ENCODE measurements at places on chromosomes 13 and 19.

DNA sequence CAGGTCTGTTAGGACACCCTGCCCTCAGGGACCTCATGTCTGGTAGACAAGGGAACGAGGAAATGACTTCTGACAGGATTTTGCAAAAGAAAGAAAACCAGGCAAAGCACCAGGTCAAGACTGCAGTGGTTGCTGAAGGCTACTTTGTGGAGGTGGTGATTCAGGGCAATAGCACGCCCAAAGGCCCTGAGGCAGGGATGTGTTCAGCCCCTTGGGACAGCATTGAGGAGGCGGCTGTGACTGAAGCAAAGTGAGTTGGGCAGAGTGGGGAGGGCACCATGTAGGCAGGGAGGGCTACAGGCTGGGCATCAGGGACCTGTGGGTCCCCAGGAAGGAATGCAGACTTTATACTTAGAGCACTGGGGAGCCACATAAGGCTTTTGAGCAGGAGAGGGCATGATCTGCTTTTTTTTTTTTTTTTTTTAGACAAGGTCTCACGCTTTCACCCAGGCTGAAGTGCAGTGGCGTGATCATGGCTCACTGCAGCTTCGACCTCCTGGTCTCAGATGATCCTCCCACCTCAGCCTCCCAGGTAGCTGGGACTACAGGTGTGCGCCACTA is 10.8 kb upstream of the HOMER3 start:
- no peak for DNase-seq

DNA sequence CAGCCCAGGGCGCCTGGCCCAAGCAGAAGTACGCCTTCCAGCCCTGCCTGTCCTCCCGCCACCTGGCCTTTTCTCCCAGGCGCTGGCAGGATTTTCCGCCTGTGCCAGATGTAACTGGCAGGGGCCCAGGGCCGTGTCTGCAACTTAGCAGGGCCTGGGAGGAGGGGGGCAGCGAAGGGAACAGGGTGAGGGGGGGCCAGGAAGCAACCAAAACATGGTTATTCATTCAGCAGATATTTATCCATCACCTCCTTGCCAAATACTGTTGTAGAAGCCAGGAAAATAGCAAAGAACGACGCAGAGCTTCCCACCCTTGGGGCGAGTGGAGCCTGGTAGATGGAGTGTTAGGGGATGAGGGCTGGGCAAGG is 5.6 kb downstream of the TLE6 start:
- DNase-seq, result peak; percentile 61

GRCh38 chr13:92838786-92839185 is 387.8 kb upstream of the GPC6 start:
- no peak for DNase-seq

- no peak for DNase-seq
Measured at GRCh38 chr19:14611051-14611450, 28.2 kb downstream of the CLEC17A start.

DNA sequence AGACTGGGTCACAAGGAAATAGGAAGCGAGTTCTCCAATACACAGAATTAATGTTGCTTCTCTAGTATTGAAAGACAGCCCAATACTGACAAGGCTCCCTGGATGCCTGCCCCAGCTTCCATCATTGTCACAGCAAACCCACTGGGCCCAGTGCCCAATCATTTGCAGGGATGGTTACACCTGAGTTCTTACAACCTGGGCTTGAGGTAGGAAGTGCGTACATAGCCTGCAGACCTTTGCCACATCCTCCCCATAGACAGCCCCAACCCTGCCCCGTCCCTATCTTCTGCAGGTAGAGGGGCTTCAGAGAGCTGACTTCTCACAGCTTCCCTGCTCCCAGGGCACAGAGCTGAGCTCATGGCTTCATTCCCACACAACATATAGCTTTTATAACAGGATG is 108.1 kb upstream of the UBL3 start:
- no peak for DNase-seq

- DNase-seq, result peak; percentile 53
Measured at GRCh38 chr13:94859278-94859691, 146.9 kb upstream of the SOX21 start.

DNA sequence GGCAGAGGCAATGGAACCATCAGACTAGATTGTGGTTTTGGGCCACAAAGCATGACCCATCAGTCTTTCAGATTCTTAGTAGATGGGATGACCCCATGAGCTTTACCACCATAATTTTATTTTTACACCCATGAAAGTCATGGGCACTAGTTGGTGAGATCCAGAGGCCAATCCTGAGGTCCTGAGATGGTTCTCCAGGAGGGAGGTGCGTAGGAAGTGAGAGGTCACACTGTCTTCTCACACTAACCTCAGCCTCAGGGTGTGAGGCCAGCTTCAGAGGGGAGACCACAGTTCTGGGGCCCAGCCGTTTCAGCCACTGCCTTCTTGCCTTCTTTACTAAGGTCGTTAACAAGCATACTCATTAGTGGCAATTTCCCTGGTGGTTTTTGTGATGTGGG is 106.4 kb downstream of the AKAP11 start:
- DNase-seq, result no peak

DNA sequence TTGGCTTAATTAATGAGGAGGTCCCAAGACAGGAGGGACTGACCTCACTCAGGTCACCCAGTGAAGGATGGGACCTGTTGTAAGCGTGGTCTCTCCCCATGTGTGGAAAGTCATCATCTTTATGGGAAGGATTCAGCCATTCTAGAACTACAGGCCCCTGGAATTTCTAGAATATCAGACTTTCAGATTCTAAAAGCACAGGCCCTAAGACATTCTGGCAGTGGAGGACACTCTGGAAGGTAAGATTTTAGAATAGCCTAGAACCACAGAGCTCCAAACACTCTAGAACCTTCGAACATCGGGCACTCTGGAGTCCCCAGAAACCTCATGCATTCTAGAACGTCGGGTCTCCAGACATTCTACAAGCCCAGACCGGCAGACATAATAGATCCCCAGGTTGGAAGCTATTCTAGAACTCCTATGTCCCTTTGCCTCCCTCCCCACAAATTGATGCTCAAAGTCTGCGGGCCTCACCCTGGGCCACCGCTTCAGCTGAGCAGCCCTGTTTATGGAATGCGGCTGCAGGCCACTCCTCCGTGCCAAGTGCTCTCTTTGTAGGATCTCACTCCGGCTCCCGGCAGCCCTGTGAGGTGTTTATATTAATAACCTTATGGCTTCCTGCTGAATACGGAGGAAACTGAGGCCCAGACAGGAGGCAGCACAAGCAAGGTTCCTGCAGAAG is 1.9 kb upstream of the KLK15 start:
- no peak for DNase-seq

GRCh38 chr19:3075605-3076431 is 13.5 kb upstream of the TLE5 start:
- DNase-seq, result peak; percentile 79

DNA sequence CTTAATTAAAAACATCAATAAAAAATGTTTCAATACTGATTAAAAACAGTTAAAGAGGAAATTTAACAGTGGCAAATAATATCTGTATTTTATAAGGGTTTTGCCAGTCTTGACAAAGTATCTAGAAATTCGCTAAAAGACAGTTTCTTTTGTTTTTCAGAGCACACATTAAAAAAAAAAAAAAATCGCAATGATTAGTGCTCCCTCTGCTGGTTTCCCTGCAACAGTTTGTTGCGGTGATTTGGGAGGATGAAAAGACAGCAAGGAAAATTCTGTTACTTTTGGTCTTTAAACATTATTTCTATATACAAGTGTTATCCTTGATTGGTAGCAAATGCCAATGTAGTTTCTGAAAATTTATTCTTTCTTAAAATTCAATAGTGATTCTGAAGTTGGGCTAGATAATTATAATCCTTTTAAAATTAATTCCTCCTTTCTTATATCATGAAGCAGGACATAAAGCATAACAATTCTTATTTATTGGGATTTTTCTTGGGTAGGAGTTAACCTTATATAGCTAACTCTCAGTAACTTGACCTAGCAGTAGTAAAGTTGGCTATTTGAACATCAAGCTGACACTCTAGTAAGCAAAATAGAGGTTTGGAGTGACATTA is 23.1 kb upstream of the SPRY2 start:
- DNase-seq, result no peak

GRCh38 chr13:21759463-21759862 is 88.6 kb downstream of the FGF9 start:
- no peak for DNase-seq

DNA sequence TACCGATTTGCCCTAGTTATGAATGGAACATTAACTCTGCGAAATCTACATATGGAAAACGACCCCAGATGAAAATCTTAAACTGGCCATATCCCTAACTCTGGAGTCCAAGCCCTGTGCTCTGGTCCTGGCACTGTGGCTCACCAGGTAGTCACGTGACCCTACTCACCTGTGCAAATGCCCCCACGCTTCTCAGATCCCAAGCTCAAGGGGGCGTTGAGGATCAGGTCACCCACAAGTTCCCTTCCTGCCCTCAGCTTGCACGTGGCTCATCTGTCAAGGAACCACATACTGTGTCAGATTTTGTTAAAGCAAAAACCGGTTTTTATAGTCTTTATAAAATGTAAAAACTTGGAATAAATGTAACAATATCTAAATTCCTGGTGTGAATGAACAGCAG is 324.0 kb downstream of the SHISA2 start:
- no peak for DNase-seq

GRCh38 chr13:23231241-23231640 is 50.5 kb downstream of the SGCG start:
- DNase-seq, result no peak

GRCh38 chr19:34149873-34150272 is 22.4 kb upstream of the LSM14A start:
- DNase-seq, result no peak

DNA sequence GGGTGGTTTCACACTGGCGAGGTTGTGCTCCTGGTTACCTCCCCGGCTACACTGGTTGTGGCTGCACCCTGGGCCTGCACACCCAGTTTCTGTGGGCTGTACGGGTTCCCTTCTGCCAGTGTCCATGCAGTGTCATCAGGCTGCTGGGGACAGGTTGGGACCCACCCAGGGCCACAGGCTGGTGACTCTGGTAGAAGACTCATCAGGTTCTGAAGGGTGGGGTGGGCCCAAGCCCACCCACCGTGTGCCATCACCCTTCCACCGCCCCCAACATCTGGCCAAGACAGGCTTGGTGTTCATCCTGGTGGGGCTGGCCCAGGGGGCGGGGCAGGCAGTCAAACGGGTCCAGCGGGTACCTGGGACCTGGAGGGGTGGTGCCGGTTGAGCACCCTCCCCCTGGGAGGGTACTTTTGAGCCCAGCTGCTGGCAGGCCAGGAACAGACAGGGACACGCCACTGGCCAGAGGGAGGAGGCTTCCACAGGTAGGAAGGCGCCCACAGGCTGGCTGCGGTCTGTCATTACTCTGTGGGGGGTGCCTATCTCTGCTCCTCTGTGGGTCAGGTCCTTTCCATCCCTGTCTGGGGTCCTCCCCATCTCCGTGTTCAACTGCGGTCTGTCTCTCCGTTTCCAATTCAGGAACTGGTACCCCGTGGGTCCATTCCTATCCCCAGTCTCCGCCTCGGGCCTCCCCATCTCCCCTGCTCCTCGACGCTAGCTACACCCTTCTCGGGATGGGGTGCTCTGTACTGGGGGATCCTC is at the start of gene RNF225:
Gene RNF225 (plus strand): TSS at position 437 of the 759 bp plus-strand sequence. CDS start 434 bp downstream, outside the sequence.
- DNase-seq, result no peak

DNA sequence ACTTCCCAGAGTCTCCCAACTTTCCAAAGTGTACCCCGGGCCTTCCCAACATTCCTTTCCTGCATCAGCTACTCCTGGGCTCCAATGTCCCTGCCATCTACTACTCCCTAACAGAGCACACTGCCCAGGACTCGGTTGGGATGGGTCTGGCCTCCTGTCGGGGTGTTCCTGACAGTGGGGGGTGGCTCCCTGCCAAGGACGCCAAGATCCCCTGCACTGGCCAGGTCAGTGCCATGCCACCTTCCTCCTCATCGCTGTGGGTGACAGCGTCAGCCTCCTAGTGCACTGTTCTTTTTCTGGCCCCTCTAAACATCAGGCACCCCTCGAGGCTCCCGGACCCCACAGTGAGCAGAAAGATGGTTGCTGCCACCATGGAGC is 13.8 kb downstream of the EPS15L1 start:
- no peak for DNase-seq

GRCh38 chr13:112119192-112120030 is 52.5 kb downstream of the SOX1 start:
- DNase-seq, result peak; percentile 40

GRCh38 chr13:60019119-60019993 is 144.4 kb downstream of the DIAPH3 start:
- no peak for DNase-seq

- peak; percentile 83 for DNase-seq
Measured at GRCh38 chr13:41456768-41457588, at the start of gene RGCC. TSS of gene RGCC (plus strand) at chr13:41457550. CDS start at chr13:41457708, 158 bp downstream.

GRCh38 chr19:3374369-3375112 is 8.2 kb downstream of the NFIC start:
- no peak for DNase-seq

DNA sequence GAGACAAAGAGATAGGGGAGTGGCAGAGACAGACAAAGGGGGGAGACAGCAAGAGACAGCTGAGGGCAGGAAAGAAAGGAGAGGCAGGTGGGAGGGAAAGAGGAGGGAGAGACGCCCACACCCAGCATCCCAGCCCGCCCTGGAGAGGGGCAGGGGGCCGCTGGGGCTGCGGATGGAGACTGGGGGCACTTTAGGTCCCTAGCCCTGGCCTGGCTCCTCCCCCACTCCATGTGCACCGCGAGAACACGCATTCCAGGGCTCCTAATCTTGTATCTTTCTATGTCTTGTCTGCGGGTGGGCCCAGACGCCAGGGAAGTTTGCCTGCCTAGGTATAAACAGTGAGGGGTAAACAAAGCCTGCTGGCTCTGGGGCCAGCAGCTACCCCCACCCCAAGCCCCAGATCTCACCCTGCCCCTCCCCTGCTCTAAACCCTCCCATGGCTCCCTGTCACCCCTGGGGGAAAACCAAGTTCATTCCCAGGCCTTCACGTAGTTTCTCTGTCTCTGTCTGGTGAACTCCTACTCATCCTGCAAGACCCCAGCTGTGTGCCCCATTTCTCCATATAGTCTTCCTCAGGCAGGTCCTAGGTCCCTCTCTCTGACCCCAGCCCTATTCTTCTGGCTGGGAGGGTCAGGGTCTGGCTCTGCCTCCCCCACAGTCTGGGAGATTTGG is 5.7 kb downstream of the TLE5 start:
- no peak for DNase-seq

DNA sequence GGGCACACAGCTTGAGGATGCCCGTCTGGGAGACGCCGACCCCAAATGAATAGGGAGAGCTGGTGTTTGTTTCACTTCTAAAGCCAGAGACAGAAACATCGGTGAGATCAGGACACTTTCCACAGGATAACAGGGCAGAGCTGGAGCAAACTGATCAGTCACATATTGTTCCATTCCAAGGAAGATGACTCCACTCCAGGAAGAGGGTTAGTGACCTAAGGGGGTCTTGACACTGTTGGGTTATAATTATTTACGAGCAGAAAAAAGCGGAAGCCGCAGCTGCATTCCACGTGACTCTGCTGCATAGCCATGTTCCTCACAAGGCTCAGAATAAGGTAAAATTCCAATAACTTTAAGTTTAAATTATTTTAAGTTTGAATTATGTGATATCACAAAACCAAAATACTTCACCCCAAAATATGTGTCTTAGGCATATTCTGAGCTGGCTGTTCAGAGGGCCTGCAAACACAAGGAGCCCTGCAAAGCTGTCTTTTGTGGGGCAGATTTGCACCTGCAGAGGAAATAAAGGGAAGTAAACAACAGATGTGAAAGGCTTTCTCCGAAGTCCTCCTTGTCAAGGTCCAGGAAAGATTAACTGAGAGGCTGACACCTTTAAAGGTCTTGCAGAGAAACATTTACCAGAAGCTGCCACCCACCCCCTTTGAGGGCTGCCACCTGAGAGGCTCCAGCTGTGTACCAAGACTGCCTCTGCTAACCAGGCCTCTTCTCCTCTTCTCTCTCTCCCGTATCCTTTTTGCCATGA is 819.2 kb downstream of the UQCRFS1 start:
- no peak for DNase-seq

- DNase-seq, result no peak
Measured at GRCh38 chr19:6433165-6433564, 398 bp downstream of the SLC25A41 start.

All from ecto neural progenitor cell (in vitro differentiated cells).